ENCODE measurements at places on chromosomes 1 and 21.

DNA sequence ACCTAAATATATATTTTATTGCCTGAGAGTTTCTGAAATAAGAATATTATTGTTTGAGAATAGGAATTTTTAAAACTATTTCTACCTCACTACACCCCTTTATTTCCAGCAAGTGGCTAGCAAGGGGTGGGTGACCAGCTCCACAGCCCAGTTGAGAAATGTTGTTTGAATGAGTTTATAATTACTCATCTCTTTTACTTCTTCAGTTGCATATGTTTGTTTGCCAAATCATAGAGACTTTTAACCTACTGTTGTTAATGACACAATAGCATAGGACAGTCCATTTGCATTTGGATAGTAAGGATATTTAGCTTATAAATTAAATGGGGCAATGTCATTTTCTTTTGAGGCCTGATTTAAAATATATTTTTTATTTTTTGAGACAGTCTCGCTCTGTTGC, 127.8 kb downstream of the NRDC start:
- DNase-seq, result no peak

DNA sequence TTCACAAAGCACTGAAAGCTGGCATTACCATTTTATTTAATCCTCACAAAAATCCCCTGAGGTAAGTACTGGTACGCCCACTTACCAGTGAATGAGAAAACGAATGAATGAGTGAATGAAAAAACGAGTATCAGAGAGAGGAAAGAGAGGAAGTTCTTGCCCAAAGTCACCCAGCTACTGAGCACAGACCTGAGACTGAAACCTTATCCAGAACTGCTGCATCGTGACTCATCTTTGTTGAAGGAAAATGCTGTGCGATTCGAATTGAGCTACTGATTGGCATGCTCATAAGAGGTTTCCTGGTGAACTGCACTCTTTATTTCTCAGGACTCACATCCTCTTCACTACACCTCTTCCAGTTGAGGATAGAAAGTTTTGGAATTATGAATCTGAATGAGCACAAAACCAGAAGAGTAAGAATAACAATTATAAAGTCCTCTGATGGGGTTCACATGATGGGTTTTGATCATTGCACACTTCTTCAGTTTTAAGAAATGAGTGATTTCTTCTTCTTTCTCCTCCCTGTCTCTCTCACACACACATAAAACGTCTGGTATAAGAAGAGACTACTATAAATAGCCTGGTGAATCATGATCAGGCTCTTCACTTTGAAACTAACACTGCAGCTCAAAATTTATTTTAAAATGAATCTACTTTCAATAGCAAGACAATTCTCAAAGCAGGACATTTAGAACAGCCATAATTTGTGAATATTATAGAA, 32.1 kb downstream of the IL12RB2 start:
- DNase-seq, result peak; percentile 3

DNA sequence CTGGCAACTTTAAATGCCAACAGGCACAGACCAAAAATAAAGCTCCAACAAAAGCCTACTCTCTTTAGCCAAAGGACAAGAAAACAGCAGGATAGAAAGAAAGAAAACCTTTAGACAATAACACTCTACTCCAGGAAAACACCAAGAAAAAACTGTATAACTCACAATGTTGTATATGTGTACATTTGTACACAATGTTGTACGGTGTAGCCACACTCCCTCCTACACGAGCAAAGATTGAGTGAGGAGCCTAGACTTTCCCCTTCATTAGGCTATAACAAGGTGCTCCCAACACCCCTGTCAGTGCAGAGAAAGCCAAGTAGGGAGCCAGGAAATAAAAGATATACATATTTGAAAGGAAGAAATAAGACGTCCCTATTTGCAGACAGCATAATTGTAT, 24.0 kb downstream of the GJA4 start:
- DNase-seq, result no peak

DNA sequence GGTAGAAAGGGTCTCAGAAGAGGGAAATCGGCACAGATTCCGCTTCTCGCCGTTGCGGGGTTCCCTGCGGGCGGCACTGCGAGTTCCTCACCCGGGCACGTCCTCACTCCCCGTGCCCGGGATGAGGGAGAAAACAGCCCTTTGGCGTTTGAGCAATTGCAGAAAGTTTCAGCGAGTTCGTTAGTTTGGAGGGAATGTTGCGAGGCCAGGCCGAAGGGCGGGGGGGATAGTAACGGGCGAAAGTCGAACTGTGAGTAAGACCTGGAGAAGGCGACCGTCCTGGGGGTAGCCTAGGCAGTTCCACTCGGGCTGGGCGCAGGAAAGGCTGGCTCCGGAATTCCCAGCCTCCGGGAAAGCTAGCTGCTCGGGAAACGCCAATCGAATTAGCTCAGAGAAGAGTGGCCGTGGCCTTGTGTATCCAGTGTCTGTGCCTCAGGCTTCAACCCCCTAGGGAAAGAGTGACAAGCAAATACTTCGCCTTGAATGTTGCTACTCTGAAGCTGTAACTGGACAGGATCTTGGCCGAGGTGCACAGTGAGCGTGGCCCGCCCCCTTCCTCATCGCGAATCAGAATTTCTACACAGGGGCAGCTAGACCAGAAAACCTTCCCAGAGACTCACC, 787 bp downstream of the PTGFR start:
- DNase-seq, result no peak

GRCh38 chr1:9069326-9070100, at the start of gene SLC2A5:
Gene SLC2A5 (minus strand): TSS chr1:9069635. CDS start chr1:9069536, 99 bp downstream.
- no peak for DNase-seq

- no peak for DNase-seq
These were observed 112.3 kb upstream of the ZRANB2 start for GRCh38 chr1:71193153-71193552.

DNA sequence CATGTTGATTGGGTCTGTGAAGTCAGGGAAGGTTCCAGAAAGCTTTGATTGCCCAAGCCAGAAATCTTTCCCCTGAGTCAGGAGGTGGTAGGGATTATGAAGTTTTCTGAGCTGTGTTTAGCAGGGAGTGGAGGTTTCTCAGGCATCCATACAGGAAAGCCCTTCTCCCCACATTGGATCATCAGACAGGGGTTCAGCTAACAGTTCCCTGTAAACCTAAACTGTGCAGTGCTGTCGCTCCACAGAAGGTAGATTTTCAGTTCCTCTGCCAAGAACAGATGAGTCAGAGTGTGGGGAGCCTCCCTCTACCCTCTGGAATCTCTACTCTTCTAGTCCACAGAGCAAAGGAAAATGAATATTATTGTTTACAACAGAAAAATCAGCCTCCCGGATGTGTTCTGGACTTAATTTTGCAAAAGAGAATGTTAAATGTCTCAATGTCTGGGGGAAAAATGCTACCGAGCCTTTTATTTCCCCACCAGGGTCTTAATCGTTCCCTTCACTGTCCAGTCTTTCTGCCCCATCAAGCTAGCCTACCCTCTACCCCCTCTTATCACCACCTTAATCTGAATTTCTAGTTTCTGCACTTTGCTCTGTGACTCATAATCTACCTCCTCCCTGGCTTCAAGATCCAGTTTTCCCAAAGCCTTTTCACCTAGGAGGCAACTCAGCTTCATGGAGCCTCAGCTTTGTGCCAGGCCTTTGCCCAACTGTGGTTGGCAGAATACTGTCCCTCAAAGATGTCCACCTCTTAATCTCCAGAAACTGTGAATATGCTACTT, 355.6 kb downstream of the PRDM2 start:
- DNase-seq, result no peak

- no peak for DNase-seq
These were observed 158.9 kb upstream of the COL11A1 start for GRCh38 chr1:103267266-103267665.

DNA sequence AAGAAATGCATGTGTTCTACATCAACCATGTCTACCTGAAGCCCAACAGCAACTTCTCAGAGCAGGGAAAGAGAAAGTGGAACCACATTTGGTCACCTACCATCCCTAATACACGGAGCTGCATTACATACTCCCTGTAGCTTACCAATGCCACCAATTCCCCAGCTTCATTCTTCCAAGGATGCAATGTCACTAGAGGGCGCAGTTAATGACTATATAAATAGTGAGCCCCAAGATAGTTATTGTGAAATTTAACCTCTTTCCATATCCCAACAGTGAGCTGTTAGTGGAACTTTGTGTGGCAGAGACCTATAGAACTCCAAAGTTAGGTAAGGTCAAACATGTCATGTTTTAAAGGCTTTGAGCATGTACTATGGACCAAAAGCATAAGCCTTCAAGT, 618.3 kb downstream of the SMYD3 start:
- peak; percentile 36 for DNase-seq

- no peak for DNase-seq
These were observed 8.2 kb downstream of the ADGRB2 start for GRCh38 chr1:31755850-31756492.

DNA sequence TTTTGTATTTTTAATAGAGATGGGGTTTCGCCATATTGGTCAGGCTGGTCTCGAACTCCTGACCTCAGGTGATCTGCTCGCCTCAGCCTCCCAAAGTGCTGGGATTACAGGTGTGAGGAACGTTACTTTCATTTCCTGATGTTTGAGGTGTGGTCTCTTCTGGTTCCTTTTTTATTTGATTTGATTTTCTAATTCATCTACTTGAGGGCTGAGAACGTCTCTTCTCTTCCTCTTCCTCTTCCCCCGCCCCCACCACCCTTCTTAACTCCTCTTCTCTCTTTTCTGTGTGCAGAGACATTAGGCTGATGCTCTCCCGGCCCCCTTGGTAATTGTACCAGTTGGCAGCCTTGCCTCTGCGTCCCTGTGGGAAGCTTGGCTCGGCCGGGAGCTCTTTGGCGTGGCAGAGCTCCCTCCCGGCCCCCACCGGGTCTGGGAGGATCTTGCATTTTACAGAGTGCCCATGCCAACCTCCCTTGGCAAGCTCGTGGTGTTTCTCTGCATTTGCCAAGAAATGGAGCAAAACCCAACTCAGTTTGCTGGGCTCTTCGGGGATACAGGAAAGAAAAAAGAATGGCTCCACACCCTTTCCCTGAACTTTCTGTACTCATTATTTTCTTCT, 19.9 kb downstream of the CRYAA start:
- no peak for DNase-seq

GRCh38 chr1:89804642-89805237, 16.1 kb upstream of the LRRC8D start:
- DNase-seq, result peak; percentile 61

- DNase-seq, result no peak
These were observed 6.8 kb downstream of the MEF2D start for GRCh38 chr1:156493742-156494141.

DNA sequence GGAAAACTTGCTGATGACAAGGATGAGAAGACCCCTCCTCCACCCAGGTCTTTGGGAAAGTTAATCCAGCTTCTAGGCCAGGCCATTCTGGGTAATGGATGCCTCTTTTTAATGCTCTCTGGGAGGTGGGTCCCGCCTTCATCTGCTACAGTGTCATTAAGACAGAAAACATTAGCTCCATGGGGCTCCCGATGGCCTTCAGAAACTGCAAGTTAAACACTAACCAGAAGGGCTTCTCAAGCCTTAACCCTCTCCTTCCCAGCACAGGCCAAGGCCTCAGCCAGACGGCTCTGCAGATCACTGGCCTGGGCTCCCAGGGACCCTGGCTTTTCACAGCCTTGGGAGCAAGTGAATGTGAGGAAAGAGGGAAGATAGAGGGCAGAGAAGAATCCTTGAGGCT, 364.9 kb downstream of the MATN1 start:
- no peak for DNase-seq

DNA sequence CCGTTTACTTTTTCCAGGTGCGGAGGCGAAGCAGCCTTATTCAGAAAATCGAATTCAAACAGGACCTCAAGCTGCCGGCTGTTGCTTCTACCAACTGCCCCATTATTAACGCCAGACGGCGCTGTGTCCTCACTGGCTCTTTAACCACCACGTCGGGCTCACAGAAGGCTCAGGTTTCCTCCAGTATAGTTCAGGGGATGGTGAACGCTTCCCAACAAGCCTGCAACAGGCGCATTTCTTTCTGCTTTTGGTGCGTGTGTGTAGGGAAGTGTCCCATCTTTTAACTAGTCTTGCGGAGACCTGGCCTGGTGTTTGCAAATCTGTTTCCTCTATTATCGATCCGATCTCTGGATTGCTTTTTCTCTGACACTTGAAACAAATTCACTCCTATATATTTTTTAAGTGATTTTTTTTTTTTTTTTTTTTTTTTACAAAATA, 791 bp upstream of the STUM start:
- peak; percentile 95 for DNase-seq

DNA sequence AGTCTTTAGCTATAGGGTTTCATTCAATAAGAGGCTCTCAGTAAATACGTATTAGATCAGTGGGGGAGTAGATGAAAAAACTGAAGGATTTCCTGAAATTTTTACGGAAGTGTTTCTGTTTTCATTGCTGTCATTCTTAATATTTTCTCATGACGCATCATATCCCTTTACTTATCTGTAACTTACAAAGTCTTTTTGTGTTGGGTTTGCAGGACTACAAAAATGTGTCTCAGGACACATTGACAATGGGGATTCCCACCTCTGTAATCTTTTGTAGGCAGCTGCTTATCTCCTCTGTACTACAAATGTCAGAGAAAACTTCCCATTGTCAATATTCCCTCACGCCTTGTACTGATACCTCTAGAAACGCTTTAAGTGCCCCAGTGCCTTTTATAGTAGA, 35.5 kb downstream of the CRP start:
- DNase-seq, result no peak

GRCh38 chr1:109750241-109750882, 9.5 kb upstream of the GSTM3 start:
- DNase-seq, result no peak

- DNase-seq, result no peak
These were observed 35.9 kb downstream of the SLC30A1 start for GRCh38 chr1:211543025-211543424.

GRCh38 chr1:179955731-179956130, 1.1 kb downstream of the CEP350 start:
- no peak for DNase-seq

DNA sequence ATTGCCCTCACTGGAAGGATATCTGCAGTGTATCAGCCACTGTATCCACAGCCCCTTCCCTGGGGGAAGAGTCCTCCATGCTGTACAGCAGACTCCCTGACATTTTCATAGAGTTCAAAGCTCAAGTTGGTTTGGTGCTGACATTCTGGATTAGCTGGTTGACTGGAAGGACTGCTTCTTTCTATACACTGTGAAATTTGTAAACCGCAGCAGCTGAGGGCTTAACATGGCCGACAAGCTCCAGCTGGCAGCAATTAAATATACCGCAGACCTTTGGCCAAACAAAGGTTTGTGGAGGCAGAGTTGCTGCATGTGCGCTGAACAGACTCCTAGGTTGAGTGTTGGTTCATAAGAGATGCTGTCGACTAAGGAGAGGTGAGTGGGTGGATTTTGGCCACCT, 126.4 kb downstream of the DHRS3 start:
- no peak for DNase-seq

GRCh38 chr1:3001471-3002348, 19.6 kb upstream of the ACTRT2 start:
- DNase-seq, result no peak

- peak; percentile 2 for DNase-seq
These were observed 172.7 kb upstream of the ZP4 start for GRCh38 chr1:238063454-238063853.

DNA sequence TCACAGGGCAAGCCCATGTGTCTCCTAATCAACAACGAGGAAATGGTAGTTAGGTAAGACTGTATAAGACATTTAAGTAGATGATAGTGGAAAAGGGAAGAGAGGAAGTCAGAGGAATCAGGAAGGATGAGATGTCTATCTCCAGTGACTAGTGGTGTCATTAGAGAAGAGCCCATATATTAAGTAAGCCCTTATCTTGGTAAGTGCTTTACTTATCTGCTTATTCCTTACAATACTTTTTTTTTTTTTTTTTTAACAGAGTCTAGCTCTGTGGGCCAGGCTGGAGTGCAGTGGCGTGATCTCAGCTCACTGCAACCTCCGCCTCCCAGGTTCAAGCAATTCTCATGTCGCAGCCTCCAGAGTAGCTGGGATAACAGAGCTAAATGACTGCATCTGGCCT, 29.5 kb downstream of the RNF11 start:
- DNase-seq, result no peak

- no peak for DNase-seq
These were observed 32.9 kb downstream of the TMEM53 start for GRCh38 chr1:44641126-44642102.
